ENCODE measurements at places on chromosomes 11 and 22. TPM values are rescaled to one million over a fixed set of nuclear protein-coding genes. Genes with fewer than 3 reads are reported as not detected.

The GAL3ST1 gene
- total RNA-seq: 0.96 TPM

The KCNJ1 gene
- not detected for total RNA-seq

The ELP4 gene
- 18.5 TPM for total RNA-seq

DNA sequence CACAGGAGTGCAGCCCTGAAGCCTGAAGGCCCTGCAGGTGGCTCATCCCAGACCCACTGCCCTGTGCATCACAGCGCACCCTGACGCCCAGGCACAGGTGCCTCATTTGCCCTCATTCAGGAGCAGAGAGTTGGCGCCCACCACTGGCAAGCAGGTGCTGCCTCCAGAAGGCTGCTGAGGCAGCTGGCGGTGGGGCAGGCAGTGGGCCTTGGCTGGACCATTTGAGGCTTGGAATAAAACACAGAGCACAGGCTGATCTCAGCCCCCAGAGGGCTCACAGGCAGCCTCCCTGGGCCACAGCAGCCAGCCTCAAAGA lies 1151.9 kb downstream of the BRD1 start:
- no peak for DNase-seq

- no peak for DNase-seq
These were observed 5.6 kb upstream of the LDLRAD3 start for GRCh38 chr11:35938231-35938630.
